ENCODE measurements at places on chromosomes 3 and 15. TPM values are rescaled to one million over a fixed set of nuclear protein-coding genes. Genes with fewer than 3 reads are reported as not detected.

PLS1 gene
- 5.3 TPM for total RNA-seq

- H3K36me3 ChIP-seq, result peaks cover 4% of the 10 kb centered on the region
- peaks cover 17% of the 10 kb centered on the region for H3K4me1 ChIP-seq
- peak overlapping the region; percentile 99 for H3K4me3 ChIP-seq
- no peak for DNase-seq
- peak overlapping the region; percentile 19 for H3K27ac ChIP-seq
- H3K27me3 ChIP-seq, result no peaks in the 10 kb centered on the region
These were observed 701 bp downstream of the EIF5A2 start for GRCh38 chr3:170907637-170908234.

DNA sequence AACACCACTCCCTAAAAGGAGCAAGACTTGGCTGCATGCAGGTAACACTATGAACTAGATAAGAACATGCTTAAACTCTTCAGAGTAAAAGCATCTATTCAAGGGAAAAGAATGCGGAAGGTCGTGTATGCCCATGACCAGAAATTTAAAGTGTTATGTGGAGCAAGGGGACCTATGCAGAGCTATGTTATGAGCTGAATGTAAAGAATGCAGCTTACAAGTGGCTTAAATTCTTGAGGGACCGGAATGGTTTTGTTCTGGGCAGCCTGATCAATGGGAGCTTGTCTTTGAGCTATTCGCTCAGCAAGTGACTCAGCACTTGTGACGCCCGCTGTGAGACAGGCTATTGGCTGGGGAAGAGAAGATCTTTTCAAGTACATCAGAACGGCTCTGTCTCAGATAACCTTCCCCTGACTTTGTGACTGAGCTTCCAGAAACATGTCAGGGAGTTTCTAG is 367.5 kb upstream of the THBS1 start:
- peaks cover 7% of the 10 kb centered on the region for H3K27me3 ChIP-seq
- no peaks in the 10 kb centered on the region for H3K36me3 ChIP-seq
- no peaks in the 10 kb centered on the region for H3K4me1 ChIP-seq
- H3K27ac ChIP-seq, result no peak overlapping the region
- no peak overlapping the region for H3K4me3 ChIP-seq

SEMA3F gene
- total RNA-seq, result 0.25 TPM

- no peak overlapping the region for H3K4me3 ChIP-seq
- peaks cover 11% of the 10 kb centered on the region for H3K27me3 ChIP-seq
- no peak for DNase-seq
- H3K36me3 ChIP-seq, result no peaks in the 10 kb centered on the region
- H3K4me1 ChIP-seq, result no peaks in the 10 kb centered on the region
These were observed 43.4 kb upstream of the CLRN1 start for GRCh38 chr3:151015767-151016477.

POC1A gene
- total RNA-seq, result 39.0 TPM

DNA sequence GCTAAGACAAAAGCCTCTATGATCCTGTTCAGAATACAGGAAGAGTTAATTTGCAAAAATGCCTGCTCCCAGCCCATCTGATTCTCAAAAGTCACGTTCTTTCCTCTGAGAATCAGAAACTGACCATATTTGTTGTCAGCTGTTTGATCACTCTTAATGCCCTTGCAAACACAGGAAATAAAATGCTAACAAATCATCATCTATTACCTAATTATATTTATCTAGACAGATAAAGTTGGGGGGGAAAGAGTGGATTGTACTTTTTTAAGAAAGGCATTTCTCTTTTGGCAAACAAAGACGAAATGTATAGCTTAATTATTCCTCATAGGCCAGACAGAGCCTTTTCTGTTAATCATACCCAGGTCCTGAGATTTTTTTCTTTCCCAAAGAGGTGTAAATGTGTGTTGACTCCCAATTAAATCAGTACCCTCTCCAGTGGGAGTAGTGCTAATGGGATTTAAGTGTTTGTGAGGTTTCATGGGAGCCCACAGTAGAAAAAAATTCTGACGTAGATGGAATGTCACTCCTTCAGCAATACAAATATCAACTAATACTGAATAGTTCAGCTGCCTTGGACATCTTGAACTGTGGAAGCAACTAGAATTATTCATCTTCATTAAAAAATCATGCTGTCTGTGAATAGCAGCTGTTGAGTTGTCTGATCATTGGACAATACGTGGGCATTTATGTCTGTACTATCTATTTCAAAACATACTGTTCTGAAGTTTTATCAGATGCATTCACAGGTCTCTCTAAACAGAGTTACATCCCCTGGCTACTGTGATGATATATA is 22.5 kb upstream of the BNIP2 start:
- H3K4me1 ChIP-seq, result no peaks in the 10 kb centered on the region
- no peak overlapping the region for H3K27ac ChIP-seq
- no peak overlapping the region for H3K4me3 ChIP-seq
- no peaks in the 10 kb centered on the region for H3K27me3 ChIP-seq
- H3K36me3 ChIP-seq, result peaks cover 2% of the 10 kb centered on the region

GRCh38 chr3:198079771-198080520 is 119.9 kb downstream of the LMLN start:
- peaks cover 50% of the 10 kb centered on the region for H3K27me3 ChIP-seq
- H3K36me3 ChIP-seq, result peaks cover 3% of the 10 kb centered on the region
- DNase-seq, result peak; percentile 50
- H3K4me3 ChIP-seq, result peak overlapping the region; percentile 91

CTXN2 gene
- total RNA-seq, result not detected

- H3K27me3 ChIP-seq, result no peaks in the 10 kb centered on the region
- H3K4me3 ChIP-seq, result no peak overlapping the region
These were observed 52.4 kb downstream of the MCCC1 start for GRCh38 chr3:183046883-183047282.

MYRIP gene
- total RNA-seq, result not detected

GRCh38 chr3:22606461-22606860 is 596.7 kb upstream of the UBE2E2 start:
- H3K27me3 ChIP-seq, result no peaks in the 10 kb centered on the region
- no peaks in the 10 kb centered on the region for H3K36me3 ChIP-seq
- H3K4me3 ChIP-seq, result no peak overlapping the region
- no peak overlapping the region for H3K27ac ChIP-seq
- no peak for DNase-seq

GRCh38 chr15:62392376-62392775 is 227.3 kb upstream of the C2CD4B start:
- peaks cover 1% of the 10 kb centered on the region for H3K36me3 ChIP-seq
- H3K27me3 ChIP-seq, result peaks cover 34% of the 10 kb centered on the region
- H3K4me3 ChIP-seq, result peak overlapping the region; percentile 96
- DNase-seq, result peak; percentile 16
- no peak overlapping the region for H3K27ac ChIP-seq
- peaks cover 20% of the 10 kb centered on the region for H3K4me1 ChIP-seq

All from activated T-cell treated with anti-CD3 and anti-CD28 coated beads, Interleukin-2, amount 50 U/mL, for 72 hours (primary cell).